Mucosa of descending colon (tissue), 3 donors: ENCODE measurements at places on chromosomes 12 and 14.

DNA sequence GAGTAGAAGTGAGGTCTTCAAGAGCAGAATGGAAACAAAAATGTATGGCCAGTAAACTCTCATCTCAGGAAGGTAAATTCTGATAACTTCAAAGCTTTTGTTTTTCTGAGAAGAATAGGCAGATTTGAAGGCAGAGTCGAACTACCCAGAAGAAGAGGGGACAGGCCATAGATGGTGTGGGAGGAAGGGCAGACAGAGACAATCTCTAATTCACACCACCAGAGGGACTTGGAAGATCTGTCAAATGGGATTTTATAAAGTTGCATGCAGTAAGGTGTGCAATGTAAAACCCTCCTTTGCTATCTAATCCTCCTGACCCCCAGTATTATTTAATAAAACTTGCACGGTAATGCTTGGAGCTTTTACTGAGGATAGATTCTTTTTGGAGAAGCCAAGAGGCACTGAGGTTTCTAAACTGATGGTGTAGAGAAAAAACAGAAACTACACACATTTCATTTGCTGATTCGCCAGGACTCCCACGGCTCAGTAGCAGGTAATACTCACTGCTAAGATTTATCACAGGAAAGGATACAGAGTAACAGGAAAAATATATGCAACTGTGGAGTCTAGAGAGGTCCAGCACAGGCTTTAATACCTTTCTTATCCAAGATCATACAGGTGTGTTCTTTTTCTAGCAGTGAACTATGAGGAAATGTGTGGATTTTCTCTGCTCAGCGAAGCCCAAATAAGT is 18.3 kb downstream of the SLC38A2 start:
- DNase-seq = no peak

DNA sequence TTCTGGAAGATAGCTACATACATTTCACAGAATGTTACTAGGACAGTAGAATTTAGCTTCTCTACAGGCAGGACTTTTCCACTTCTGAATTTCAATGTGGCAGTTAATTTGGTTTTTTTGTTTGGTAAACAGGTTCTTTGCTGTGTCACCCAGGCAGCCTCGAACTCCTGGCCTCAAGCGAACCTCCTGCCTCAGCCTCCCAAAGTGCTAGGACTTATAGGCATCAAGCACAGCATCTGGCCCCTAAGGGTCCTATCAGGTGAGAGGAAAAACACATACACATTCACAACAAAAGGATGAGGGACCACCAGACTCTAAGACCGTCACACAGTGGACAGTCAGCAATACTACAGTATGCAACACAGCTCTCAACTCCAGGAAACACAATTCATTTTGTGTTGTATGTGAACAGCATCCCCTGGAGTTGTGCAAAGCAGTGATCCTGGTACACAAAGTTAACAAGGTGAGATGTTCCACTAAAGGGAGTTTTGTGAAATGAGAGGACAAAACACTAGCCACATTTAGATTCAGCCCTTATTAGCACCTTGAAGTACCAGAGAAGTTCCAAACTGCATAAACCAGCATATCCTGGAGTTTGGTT is 6.9 kb downstream of the ATP2B1 start:
- DNase-seq = no peak

DNA sequence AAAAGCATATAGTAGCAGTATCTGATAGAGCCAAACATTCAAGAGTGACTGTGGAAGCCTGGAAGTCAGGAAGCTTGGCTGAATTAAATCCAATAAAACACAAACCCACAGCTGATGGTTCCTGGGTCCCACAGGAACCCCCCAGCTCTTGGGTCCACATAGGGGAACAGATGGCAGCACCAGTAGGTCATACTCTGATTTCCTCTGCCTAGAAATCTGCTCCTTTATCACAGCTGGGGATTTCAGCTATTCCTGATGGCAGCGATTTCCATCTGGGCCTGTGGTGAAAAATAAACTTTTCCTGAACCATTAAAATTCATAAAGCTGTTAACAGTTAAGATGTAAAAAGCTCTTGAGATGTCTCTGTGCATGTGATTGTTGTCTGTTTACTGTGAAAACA is 202.0 kb upstream of the FRMD6 start:
- no peak for DNase-seq

DNA sequence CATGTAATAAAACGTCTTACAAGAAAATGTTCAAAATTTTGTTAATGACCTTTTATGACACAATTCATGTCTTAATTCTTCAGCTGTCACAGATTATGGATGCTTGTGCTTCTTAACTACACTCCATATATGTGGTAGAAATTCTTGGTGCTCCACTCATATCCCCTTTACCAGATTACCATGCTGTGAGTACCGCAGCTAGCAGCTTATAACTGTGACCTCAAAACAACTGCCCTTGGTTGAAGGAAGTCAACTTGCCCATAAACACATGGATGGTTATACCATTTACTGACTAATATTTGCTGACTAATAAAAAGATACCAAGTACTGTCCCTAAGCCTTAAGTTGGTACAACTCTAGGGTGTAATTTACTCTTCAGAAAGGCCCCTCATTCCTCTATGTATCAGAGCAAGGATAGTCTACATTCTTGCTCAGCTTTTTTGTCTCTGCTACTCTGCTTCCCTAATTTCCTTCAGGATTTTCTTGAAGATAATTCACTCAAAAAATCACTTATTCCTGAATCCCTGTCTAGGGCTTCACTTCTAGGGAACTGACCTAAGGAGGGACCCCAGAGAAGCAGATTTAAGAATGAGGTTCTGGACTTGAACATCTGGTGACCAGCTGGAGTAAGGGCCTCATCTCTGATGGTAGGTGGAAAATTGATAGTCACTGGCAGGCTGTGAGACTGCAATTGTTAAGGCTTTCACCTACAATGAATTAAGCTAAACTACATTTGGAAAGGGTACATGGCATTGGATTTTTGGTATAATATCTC is 152.3 kb downstream of the SLC6A15 start:
- DNase-seq = no peak

DNA sequence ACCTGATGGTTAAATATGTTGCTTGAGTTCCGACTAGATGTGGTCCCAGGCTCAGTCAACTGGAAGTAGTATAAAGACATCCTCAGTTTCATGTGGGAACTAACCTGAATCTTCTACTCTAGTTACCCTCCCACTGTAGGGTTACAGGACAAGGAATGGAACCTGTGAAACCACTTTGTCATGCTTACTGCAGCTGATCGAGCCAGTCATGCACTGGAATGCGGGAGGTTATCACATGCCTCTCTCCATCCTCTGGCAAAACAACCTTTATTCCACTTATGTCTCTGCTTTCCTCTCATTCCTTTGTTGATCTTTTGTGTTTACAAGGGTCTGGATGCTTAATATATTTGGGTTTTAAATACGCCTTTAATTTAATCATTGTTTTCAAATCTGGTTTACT is 111.9 kb upstream of the DDHD1 start:
- no peak for DNase-seq

DNA sequence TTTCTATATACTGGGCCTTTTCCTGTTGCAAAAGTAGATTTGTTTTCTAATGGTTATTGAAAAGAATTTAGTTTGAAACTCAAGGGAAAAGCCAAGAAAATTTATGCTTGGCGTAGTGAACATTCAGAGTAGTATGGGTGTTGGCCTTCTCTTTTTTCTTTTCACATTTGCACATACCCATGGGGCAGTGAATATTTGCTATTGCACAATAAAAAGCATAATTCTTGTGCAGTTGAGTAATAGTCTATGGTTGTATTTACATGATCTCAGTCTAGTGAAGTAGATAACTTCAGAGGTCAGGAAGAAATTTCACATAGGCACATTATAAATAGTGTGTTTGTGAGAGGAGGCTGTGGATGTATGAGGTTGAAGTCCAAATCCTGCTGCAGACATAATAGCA is 158.1 kb downstream of the FLRT2 start:
- no peak for DNase-seq

GRCh38 chr12:123971770-123972456 is 718 bp downstream of the CCDC92 start:
- peak; percentile 52 for DNase-seq

GRCh38 chr12:116839287-116839830 is 41.9 kb downstream of the HRK start:
- DNase-seq = no peak

- DNase-seq = no peak
Measured at GRCh38 chr14:96232506-96232905, 23.5 kb upstream of the BDKRB1 start.

DNA sequence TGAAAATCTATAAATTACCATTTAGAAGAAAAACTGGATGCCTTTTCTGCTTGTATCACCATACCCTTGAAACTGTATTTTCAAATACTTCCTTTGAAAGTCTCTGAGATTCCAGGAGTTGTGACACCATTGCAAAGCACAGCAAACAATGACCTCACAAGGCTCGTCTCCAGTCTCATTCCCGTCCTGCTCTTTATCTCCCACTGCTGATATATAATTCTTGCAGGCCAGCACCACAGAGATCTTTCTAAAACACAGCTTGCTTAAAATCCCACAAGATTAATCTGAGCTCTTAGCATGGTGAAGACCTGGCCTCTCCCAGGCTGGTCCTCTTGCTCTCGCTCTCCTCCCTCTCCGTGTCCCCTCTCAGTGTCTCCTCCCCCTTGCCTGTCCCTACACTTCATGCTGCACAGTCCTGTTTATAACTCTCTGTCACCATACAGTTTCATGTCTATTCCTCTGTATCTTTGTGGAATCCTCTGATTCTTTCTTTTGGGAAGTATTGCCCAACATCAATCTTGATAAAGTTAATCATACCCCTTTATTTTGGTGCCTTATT is 51.8 kb downstream of the ZFYVE21 start:
- DNase-seq = no peak

DNA sequence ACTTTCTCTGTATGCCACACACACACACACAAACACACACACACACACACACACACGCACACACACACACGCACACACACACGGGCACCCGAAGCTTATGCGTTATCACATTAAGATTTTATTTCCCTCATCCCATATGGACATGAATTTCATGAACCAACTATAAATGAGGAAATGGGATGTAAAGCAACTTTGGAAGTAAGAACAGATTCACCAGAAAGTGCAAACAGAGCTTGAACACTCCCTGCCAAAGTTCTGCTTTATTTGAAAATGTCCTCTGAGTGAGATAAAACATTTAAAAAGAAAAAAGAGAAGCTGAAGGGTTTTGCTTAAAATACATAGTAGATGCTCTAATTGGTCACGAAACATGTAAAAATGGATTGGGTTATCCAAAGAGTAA is 90.4 kb upstream of the OTX2 start:
- DNase-seq = no peak
